ENCODE measurements at places on chromosomes 13 and 19.

DNA sequence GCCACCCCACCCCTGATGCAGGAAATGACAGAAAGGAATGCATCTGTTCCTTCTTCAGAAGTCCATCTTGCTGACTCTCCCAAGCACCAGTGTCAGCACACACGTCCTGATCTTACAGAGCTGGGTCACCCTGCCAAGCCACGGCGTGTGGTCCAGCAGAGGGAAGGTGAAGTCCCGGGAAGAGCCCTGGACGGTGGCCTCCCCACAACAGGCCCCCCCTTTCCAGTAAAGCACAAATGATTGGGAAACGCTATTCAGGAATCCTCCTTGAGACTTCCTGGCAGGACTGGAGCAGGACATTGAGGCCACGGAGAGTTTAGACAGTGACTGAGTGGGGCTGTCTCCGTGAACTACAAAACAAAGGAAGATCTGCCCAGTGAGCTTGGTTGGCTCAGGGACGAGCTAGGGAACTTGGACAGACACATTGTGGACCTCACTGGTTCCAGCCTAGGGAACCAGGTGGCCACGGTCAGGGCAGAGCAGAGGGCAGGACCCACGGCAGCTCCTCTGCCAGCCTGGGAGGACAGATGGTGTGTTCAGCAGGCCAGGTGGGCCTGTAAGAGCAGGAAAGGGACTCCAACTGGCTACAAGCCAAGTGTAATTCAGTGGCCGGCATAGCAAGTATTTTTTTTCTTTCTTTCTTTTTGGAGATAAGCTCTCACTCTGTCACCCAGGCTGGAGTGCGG lies 41.7 kb downstream of the ELL start:
- DNase-seq = no peak

- no peak for DNase-seq
Measured at GRCh38 chr13:77701305-77701704, 3.8 kb downstream of the SLAIN1 start.

DNA sequence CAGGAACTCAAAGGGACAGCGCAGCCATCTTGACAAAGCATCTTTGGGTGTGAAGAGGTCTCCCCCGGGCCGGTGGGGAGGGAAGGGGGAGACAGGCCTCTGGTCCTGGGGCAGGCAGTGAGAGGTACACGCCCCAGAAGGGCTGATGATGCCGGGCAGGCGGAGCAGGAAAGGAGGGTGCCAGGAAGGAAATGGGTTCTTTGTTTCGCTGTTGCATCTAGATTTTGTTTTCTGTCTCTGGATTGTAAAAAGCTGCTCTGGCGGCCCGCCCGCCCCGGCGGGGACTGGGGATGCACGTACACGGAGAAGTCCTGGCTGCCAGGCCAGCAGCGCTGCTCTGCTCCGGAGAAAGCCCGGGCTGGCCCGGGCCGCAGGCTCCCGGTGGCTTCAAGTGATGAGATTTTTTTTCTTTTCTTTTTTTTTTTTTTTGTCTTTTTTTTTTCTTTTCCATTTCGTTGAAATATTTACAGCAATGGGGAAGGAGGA lies 13.2 kb upstream of the ASF1B start:
- peak; percentile 28 for DNase-seq

GRCh38 chr19:40139533-40140287 lies 49.0 kb upstream of the ZNF780A start:
- DNase-seq = no peak

DNA sequence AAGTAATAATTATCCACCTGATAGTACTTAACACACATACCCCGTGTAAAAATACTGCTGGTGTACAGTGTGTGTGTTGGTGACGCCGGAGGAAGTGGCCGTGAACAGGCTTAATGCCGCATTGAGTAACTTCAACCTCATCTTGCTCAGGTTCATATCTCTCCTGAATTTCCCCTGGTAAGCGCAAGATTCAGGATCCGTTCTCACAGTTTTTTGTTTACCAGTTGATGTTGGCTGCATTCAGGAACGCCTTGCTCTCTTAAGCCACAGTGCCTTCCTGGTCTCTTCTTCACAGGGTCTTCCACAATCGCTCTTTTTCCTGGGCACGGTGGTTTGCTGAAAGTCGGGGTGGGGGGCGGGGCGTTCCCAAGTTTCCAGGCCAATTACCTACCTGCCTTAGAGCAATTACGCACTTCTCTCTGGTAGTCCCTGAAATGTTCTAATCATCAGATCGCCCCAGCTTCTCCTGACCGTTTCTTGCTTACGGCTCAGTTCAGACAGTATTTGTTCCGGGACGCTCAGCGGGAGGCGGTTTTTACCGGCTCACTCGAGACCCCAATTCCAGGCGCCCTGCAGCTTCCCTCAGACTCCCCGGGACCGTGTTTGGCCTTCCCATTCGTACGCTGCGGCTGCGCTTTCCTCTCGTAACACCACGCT lies 706 bp upstream of the DNAJC3 start:
- no peak for DNase-seq

- DNase-seq = no peak
Measured at GRCh38 chr19:11050323-11051114, 38.7 kb upstream of the LDLR start.

- no peak for DNase-seq
Measured at GRCh38 chr13:21436582-21436981, 22.5 kb downstream of the ZDHHC20 start.

- DNase-seq = peak; percentile 71
Measured at GRCh38 chr19:42121656-42122069, 10.6 kb downstream of the POU2F2 start.

DNA sequence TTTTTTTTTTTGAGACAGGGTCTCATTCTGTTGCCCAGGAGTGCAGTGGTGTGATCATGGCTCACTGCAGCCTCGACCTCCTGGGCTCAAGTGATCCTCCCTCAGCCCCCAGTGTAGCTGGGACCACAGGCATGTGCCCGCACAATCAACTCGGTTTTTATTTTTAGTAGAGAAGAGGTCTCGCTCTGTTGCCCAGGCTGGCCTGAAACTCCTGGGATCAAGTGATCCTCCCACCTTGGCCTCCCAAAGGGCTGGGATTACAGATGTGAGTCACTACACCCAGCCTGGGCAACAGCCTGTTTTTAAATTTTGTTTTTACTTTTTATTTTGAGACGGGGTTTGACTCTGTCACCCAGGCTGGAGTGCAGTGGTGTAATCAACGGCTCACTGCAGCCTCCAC lies 2.3 kb upstream of the KDM4B start:
- DNase-seq = no peak

DNA sequence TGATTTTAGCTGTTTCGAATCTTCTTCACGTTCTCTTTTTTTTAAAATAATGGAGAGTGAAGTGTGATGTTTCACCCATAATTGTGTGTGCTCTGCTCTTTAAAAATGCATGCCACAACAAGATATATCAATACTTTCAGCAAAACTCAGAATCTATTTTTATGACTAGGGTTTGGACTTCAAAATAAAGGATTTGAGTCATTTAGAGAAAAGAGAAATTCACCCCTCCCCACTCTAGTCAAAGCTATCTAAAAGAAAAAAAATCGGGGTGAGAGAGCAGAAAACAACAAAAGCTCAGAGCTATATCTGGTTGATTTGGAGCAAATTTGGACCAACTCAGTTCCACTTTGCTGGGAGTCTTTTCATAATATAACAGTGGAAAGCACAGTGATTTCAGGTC lies 244.5 kb downstream of the DNAJC15 start:
- no peak for DNase-seq

- no peak for DNase-seq
Measured at GRCh38 chr19:15220833-15221232, 11.4 kb downstream of the EPHX3 start.

DNA sequence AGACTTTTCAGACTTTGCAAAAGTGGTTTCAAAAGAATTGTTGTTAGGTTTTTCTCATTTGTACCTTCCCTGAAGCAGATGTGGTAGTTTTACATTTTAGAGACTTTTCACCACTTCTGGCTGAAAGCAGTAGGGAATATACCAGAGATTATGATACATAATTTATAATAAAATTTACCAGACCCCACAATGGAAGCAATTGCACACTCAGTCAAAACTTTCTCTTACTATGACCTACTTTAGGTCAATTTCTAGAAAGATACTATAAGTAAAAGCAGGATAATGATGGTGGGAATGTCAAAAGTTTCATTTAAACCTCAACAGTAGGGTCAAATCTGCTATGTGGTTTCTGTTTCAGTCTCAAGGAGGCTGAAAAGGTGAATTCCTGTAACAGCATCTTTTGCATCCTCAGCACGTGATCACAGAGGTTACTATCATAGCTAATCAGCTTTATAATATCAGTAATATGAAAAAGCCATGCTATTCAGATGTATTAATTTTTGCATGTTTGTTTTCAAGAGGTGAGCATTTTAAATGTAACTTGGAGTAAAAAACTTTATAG lies 26.9 kb downstream of the PCCA start:
- no peak for DNase-seq

GRCh38 chr19:29537601-29538000 lies 11.8 kb downstream of the VSTM2B start:
- no peak for DNase-seq

GRCh38 chr19:56301886-56302620 lies 12.6 kb downstream of the ZSCAN5A start:
- DNase-seq = no peak

GRCh38 chr13:114311387-114311786 lies 2.9 kb upstream of the CHAMP1 start:
- DNase-seq = no peak
